ENCODE measurements at places on chromosomes 3 and 15.

DNA sequence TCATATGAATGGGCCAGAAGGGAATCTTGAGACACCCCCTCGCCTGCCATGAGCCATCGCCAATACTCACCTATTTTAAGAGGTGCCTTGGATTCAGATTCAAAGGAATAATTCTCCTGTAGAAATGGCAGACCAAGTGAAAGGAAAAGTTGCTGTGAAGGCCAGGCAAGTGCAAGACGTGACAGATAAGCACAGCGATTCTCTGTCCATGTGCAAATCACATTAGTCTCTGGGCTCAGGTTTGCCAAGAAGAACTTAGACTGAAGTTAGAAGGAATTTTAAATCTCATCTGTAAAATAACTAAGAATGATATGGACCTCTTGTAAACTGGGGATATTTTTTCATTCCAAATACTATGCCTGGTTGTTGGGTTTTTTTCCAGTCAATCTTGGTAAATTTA, 173.6 kb downstream of the UACA start:
- no peak for DNase-seq

DNA sequence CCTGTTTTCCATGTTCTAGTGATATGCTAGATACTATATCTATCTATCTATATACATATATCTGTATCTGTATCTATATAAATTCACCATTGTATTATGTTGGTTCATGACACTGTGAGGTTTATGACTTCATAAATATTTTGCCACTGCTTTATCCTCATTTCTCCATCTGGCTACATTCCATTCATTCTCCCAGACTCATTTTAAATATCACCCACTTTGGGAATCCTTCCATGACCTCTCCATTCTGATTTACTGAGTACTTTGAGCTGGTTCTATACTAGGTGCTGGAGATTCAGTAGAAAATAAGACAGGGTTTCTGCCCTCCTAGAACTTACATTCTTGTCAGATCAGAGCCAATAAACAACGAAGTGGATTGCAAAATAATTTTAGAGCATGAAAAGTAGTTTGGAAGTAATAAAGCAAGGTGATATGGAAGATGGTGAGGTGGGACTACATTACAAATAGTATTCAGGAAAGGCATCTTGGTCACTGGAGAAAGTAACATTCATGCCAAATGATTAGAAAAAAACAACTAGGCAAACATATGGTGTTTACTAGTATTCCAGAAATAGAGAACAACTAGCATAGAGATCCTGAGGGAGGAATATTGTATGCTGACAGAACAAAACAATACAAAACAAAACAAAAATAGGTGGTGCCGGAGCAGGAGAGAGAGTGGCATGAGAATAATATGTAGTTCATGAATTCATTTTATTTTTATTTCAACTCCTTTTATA, 11.6 kb upstream of the PLSCR4 start:
- no peak for DNase-seq

GRCh38 chr3:58101499-58102389, 93.5 kb downstream of the FLNB start:
- no peak for DNase-seq

DNA sequence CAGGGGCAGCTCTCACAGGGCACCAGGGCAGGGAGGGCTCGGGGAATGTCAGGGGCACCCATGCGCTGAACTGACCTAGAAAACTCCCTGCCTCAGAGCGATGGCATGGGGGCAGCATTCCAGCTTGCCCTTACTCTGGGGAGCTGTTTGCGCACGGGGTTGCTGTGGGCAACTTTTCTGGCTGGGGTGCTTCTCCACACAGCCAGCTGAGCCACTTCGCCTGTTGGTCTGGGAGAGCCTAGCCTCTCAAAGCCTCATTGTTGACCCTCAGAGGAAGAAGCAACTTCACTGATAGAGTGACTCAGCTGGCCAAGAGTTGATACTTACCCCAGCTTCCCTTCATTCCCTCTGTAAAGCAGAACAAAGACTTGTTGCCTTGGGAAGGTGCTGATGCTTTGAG, 42.6 kb upstream of the MRPS22 start:
- DNase-seq: no peak

- DNase-seq: no peak
Measured at GRCh38 chr3:9897408-9898372, 5.0 kb upstream of the IL17RE start.

DNA sequence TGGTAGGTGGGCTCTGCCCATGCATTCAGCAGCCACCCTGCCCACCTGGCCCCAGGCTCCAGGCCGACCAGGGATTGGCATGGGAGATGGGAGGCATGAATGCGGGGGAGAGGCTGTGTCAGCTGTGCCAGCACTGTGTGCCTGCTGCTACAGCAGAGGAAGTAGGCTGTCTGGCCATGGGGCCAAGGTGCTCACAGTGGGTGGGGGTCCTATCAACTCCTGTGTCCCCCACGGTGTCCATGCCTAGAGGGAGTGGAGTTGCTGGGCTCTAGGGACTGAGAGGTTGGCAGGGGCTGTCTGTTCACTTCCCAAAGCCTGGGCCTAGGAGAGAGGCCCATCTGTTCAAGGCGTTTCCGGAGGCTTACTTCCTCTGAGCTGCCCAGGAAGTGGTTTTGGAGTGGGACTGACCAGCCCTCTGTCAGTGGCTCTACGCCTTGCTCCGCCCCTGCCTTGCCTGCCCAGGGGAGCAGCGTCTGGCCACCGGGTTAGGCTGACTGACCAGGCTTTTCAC, 5.8 kb downstream of the PRKCD start:
- peak; percentile 92 for DNase-seq

- no peak for DNase-seq
Measured at GRCh38 chr3:118108201-118108600, 926.4 kb downstream of the IGSF11 start.

GRCh38 chr3:74134831-74135230, 479.6 kb downstream of the CNTN3 start:
- no peak for DNase-seq

- no peak for DNase-seq
Measured at GRCh38 chr15:59997070-59997701, 6.9 kb upstream of the FOXB1 start.

DNA sequence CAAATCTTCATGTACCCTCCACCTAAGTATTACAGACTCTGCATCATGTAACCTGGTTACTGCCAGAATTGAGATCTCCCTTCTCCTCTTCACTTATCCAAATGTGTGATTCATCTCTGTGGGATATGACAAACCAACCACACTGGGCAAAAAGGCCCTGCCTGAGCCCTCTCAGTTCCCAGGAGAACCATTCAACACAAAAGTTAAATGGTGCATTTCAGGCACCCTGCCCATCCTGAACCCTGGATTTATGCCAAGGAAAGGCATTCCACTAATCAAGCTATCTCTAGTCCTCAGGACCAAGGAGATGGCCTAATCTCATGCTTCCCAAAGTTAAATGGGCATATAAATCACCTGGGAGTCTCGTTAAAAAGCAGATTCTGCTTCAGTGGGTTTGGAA, 108.5 kb downstream of the TNIK start:
- peak; percentile 72 for DNase-seq

DNA sequence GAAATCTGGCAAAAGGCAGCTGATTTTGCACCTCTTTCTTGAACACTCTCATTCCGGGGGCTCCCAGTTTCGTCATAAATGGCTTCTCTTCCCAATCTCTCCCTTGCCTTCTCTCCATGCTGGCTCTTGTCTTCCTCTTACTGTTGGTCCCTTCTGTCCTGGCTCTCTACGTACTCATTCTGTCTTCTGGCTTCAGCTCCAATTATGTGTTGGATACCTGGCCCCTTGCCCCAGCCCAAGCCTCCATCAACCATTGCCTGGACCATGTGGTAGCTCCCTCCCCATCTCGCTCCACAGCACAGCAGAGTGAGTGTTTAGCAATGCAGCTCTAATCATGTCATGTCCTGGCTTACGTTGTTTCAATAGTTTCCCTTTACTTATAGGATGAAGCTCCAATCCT, 21.7 kb upstream of the KY start:
- DNase-seq: no peak
